ENCODE measurements at places on chromosomes 5 and 9.

- no peak for DNase-seq
Measured at GRCh38 chr9:98324801-98325200, 69.4 kb upstream of the TBC1D2 start.

GRCh38 chr5:154371687-154372086, 74.1 kb upstream of the SAP30L start:
- no peak for DNase-seq

DNA sequence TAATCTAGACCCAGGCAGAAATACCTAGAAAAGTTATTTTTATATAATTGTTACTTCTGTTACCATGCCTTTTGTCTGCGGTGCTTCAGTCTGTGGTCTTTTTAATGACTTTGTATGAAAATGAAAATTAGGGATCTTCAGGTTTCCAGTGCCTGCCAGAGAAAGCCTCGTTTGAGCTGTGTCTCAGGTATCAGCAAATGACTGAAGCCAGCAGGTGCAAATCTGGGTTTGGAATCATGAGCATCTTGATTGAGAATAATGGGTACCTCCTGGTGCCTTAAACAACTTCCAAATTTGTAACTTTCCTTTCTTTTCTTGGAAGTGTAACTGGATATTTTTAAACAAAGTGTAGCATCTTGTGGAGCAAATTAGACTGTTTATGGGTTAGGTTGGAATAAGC, 4.3 kb downstream of the ZBTB34 start:
- no peak for DNase-seq

DNA sequence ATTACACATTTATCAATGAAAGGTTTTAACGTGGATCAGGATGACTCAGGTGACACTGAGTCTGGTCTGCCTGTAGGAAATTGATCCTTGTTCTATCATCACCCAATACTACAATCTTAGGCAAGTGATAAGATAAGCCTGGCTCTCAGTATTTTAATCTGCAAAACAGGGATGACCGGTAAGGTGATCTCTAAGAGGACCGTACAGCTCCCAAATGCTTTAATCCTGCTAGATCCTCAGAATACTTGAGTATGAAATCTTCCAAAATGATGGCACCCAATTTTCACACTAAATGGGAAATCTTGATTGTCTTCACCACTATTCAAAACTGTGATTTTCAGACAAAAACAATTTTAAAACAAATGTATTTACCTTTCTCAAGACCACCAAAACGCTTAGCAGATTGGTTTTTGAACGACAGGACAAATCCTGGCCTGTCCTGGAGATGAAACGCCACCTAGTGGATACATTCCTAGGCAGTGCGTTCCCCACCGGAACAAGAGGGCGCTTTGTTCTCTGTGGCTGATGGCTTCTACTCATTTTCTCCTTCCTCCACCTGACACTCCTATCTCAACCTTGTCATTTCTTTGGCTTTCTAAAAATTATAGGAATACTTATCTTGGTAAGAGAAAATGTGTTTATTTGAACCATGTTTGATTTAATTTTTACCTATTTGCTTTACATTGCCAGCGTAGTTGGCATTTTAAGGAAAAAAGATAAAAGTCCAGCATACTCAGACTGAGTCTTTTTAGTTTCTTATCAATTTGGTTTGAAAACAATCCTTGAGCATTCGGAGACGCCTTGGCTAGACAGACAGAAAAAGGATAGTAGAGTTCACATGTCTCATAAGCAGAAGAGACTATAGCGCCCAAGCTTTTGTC, 41.2 kb upstream of the VCAN start:
- peak; percentile 23 for DNase-seq

DNA sequence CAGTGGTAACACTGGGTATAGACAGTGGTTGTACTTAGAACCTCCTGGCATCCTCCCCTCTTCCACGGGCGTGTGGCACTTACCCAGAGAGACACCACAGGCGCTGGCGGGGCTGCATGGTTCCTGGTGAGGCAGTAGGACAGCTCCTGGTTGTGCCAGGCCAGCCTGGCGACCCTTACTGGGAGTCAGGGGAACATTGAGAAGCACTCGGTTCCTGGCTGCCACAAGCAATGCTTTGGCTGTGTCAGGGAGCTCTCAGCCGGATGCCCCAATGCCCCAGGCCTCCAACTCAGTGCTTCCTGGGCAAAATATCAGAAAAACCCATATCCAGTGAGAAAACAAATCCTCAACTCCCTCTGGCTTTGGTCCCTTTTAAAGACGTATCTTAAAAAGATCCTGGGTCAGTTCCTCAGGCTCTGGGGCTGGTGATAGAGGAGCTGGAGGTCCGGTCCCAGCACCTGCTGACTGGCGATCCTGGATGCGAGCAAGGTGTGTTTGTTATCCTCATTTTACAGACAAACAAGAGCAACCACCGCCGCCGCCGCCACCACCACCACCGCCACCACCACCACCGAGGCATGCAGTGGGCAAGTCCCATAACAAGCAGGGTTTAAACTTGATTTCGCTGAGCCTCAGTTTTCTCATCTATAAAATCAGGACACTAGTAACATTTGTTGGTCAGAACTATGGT, 4.2 kb downstream of the NKX2-5 start:
- DNase-seq, result no peak

- peak; percentile 76 for DNase-seq
Measured at GRCh38 chr5:112958093-112959088, 18.2 kb upstream of the DCP2 start.

DNA sequence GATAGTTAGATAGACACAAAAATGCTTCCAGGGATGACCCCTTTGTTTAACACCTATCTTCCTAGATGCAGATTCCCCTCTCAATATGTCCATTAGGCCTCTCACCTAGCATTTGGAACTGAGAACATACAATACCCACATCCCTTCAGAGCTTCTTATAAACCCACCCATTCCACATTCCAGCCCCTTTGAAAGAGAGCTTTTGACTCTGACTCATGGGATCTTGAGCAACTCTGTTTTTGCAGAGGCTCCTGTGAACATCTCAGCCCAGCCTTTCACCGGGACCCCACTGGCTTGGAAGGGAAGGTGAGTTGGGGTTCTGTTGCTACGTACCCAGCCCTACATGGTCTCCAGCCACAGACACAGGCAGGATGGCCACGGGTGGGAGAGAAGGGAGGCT, 195.5 kb downstream of the FRMD3 start:
- no peak for DNase-seq

- peak; percentile 2 for DNase-seq
Measured at GRCh38 chr5:172568308-172568910, 72.7 kb upstream of the NEURL1B start.

- DNase-seq, result no peak
Measured at GRCh38 chr5:179317411-179318220, 27.6 kb downstream of the ADAMTS2 start.

GRCh38 chr5:33312571-33313549, 127.9 kb upstream of the TARS1 start:
- DNase-seq, result no peak

- no peak for DNase-seq
Measured at GRCh38 chr9:16809912-16810610, 60.4 kb downstream of the BNC2 start.

GRCh38 chr9:87499424-87500017, 1.9 kb downstream of the DAPK1 start:
- DNase-seq, result no peak

GRCh38 chr5:98432378-98432777, 341.1 kb upstream of the RGMB start:
- no peak for DNase-seq

- no peak for DNase-seq
Measured at GRCh38 chr5:1387059-1387755, 42.3 kb upstream of the CLPTM1L start.

- DNase-seq, result no peak
Measured at GRCh38 chr9:3586066-3586465, 60.3 kb upstream of the RFX3 start.

DNA sequence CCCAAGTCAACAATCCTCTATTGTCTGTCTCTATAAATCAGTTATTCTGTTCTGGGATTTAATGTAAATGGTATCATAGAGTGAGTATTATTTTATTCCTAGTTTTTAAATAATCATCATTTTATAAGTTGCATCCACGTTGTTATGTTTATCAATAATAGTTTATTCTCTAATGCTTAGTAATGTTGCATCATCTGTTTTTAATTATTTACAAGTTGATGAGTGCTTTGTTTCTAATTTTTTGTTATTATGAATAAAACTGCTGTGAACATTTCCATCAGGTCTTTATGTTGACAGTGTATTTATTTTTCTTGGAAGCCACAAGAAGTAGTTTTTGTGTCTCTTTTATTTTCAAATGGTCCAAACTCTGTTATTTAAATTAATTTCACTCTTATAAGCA, 1201.2 kb upstream of the CDH6 start:
- no peak for DNase-seq

GRCh38 chr9:121568343-121569265, 69.0 kb upstream of the GGTA1 start:
- peak; percentile 60 for DNase-seq

GRCh38 chr5:175897285-175897684, 25.9 kb downstream of the CPLX2 start:
- no peak for DNase-seq

DNA sequence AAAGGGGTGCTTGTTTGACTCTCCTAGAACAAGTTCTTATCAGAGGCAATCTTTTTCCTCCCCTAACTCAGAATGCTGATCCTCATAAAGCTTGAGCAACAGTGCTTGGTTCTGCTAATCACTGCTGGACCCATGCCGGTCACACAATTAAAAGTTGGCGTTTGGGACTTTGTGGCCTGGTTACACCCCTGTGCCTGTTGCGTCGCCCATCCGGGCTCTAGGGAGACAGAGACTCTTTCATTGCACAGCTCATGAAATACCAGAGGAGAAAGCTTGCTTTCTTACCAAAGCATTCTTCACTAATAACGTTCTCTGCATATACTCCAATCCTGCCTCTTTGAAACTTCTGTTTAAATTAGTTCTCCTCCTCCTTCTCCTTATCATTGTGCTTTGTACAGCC, 301.1 kb downstream of the NR3C1 start:
- DNase-seq, result no peak

GRCh38 chr5:76556511-76557221, 66.5 kb downstream of the F2RL2 start:
- DNase-seq, result no peak

- DNase-seq, result no peak
Measured at GRCh38 chr5:104052558-104053352, 490.2 kb upstream of the NUDT12 start.

- no peak for DNase-seq
Measured at GRCh38 chr9:8627976-8628679, 828.5 kb upstream of the DMAC1 start.

- DNase-seq, result no peak
Measured at GRCh38 chr5:122699201-122699600, 75.7 kb upstream of the SNX2 start.

DNA sequence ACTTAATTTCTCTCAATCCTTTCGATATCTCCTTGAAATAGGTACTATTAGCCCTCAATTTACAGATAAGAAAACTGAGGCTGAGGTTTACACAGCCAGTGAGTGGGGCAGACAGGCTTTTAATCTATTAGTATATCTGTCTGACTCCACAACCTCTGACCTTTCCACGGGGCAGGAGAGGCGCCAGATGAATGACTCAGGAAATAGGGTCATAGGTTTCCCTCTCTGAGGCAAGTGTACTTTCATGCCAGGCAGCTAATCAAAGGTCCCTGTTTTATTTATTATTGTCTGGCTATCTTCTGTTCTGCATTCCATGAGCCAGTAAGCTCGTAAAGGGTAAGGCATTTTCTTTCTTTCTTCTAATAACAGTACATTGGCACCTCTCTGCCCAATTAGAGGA, 79.6 kb upstream of the KLF4 start:
- no peak for DNase-seq

DNA sequence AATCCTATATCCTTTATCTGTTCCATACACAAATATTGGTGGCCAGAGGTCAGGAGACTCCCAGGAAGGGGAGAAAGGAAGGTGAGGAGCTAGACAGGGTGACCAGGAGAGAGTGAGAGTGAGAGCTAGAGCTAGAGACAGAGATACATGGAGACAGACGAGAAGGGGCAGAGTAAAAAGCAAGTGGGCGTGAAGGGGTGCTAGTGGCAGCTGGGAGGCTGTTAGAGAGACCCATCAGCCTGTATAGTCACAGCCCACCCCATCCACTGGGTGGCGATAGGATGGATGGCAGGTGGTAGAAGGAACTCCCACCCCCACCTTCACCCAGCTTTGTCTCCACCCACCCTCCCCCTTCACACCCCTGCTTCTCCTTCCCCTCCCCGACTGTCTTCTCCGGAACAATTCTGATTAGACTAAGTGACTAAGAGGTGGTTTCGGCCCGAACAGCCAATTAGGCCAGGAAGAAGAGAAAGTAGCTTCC, 32.8 kb downstream of the PCDH1 start:
- DNase-seq, result no peak

DNA sequence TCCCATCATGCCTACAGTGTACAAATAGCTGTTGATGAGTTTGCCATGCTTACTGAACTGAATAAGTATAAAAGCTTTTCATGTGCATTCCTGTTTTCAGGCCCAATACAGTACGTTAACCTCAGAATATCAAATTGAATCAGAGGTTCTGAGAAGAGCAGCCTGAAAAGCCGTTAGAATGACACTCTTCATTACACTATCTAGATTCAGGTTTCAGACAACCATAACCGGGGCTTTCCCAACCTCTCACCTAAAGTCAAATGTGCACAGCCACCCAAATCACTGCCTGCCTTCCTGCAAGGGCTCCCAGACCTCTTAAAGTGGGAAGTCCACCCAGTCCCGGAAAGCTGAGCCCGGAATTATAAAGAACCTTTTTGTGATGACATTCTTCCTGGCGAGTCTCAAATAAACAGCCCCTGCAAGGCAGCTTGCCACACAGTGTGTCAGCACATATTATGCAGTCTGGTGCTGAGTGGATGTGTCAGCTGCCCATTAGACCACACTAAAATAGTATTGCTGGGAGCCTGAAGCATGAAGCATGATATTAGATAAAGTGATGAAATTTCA, 245.8 kb downstream of the TLE4 start:
- no peak for DNase-seq

DNA sequence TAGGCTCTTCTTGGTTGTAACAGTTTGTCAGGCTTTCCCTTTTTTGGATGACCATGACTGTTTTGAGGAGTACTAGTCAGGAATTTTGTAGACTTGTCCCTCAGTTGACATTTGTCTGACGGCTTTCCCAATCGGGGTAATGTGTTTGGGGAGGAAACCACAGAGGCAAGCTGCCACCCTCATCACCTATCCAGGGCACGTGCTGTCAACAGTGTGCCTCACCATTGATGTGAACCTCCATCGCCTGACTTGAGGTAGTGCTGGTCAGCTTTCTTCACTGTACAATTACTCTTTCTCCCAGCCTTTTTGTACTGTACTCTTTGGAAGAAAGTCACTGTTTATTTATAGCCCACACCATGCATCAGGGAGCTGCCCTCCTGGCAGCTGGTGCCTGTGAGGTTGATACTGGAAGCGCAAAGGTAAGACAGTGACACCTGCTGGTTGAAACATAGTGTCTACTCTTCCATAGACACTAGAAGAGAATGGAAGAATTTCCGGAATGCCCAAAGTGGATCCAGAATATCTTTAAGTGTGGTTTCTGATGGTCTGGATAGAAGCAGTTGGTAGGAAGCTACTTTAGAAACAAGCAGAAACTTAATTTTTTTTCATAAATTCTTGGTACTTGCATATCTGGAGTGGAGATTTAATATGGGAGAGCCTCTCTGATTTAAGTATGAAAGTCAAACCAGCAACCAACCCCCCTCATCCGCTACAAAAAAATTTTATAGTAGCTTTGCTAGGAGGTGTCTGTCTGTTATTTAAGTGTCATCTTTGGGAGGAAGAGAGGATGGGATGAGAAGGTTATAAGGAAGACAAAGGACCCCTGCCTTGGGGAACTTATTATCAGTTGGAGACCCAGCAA, 69.3 kb downstream of the SNX30 start:
- DNase-seq, result peak; percentile 39

GRCh38 chr9:122474561-122474960, 3.2 kb downstream of the OR1J1 start:
- no peak for DNase-seq

GRCh38 chr9:23117616-23118015, 671.0 kb downstream of the DMRTA1 start:
- DNase-seq, result no peak
